ENCODE measurements at places on chromosomes 1 and 21. TPM values are rescaled to one million over a fixed set of nuclear protein-coding genes. Genes with fewer than 3 reads are reported as not detected.

The FAM72B gene
- 3.4 TPM for total RNA-seq

The PDPN gene
- 65.0 TPM for total RNA-seq

The CLDN17 gene
- not detected for total RNA-seq

The C1orf226 gene
- 1.1 TPM for total RNA-seq

The ARTN gene
- total RNA-seq = not detected
